Uterus (tissue), 4 donors: ENCODE measurements at places on chromosomes 1 and 21. TPM values are rescaled to one million over a fixed set of nuclear protein-coding genes. Genes with fewer than 3 reads are reported as not detected.

Gene SYNJ1
- 8.8 TPM for total RNA-seq

Gene ACBD6
- total RNA-seq = 35.6 TPM

Gene LAPTM5
- total RNA-seq = 19.8 TPM

Gene CCDC24
- 3.1 TPM for total RNA-seq

Gene SPRR2G
- total RNA-seq = not detected

DNA sequence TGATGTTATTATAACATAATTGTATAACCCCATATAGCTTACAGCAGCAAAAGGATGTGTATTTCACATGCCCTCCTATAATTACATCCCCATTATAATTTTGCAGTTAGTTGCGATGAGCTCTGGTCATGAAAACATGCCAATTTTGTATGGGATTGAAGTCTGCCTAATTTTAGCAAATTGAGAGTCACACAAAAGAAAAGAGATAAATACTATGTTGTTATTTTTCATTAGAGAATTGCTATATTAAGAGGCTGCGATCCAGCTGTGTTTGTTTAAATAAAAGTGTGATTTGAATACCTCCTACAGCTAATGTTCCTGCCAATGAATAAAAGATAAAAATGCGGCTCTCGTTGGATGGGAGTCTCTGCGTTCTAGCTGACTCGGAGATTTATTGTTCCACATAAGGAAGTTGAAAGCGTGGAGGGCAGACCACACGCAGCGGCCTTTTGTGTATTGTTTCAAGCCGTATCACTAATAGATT, 461.0 kb upstream of the NFIA start:
- no peak for DNase-seq

GRCh38 chr1:93723110-93723509, 41.5 kb upstream of the BCAR3 start:
- DNase-seq = no peak

DNA sequence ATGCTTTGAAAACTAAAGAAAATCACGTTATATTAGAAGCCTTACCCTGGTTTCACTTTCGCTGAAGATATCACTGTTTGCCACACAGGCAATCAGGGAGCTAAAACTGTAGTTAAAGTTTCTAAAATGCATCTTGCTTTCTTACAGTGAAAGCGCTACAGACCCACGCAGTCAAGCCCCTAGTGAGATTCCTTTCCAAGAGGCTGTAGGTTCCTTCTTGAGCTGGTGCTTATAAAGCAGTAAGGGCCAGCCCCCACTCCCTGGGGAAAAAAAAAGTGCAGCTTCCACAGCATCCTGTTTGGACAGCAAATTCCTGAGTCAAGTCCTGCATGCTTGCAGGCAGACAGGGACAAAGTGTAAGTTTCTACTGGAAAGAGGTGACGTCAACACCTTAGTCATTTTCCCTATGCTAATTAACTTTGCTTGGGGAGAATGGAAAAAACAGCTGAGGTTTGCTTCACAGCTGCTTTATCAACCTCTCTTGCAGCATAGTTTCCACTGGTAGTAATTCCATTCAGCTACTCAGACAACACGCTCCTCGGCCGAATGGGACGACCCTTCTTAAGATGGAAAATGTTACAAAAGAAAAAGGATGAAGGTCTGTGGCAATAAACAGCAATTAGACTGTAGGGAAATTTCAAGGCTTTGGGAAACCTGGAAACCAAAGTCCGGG, 14.7 kb upstream of the KCNE1 start:
- DNase-seq = peak; percentile 77

DNA sequence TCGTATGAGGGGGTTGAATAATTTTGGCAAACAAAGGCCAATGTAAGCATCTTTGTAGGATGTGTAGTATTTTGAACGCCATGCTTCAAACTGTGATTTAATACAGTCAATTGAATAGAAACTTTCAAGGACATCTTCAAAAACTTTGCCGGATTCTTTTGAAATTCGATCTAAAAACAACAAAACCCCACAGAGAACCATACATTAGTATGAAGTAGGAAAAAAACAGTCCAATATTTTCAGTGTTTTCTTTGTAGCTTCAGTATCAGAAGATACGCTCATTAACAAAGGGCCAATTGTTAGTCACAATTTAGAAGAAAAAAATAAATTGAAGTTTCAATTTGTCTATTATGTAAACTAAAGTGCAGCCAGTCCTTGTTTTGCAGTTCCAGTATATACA, 20.7 kb upstream of the SYNJ1 start:
- DNase-seq = no peak

- DNase-seq = no peak
Measured at GRCh38 chr1:164703960-164704411, 145.0 kb downstream of the PBX1 start.

DNA sequence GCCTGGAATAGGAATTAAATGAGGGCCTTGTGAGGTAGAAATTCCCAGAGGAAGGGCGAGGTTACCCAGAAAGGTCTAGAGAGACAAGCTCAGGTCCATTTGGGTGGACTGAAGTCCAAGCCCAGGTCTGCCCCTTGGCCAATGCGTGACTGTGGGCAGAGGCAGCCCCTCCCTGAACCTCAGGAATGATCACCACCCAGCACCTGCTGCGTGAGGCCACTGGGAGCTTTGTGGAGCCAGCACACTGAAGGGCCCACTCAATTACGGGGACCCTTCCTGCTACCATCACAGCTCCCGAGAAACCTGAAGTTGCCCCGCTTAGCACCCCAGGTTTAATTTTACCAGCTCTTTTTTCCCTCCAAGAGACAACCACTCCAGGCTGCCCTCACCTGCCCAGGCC, 6.5 kb upstream of the MATN1 start:
- DNase-seq = no peak

GRCh38 chr21:33844104-33844889, 71.3 kb downstream of the ATP5PO start:
- DNase-seq = peak; percentile 66

DNA sequence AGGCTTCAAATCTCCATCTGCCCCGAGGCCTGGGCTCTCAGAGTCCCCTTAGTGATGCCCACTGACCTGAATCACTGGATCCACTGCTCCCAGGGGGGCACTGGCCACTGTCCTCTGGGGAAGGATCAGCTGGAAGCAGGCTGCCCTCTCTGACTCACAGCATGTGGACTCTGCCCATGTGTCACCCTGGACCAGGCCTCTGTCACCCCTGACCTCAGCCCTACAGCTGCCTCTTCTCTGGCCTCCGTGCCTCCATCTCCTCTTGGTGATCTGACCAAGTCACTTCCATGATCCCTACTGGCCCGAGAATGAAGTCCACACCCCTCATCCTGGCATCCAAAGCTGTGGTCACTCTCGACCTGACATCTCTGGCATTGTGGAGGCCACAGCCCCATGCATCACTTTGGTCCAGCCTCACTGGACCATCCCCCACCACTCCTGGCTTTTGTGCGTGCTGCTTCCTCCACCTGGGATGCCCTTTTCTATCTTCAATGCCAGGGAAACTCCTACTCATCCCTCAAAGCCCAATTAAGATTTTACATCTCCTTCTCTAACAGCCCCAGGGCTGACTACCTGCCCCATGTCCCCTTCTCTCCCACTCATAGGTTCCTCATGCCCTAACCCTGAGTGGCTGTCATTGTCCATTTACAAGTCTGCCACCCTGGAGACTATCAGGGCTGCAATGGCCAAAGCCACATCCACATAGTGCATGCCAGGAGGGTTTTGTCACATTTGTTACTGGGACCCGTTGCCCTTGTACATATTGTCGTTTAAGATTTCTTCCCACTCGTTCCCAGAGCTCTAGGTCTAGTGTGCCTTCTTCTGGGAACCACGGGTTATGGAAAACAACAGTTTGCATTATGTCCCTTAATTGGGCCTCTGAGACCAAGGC, 685.0 kb downstream of the MATN1 start:
- DNase-seq = no peak

GRCh38 chr1:186999506-186999905, 170.8 kb downstream of the PLA2G4A start:
- no peak for DNase-seq

DNA sequence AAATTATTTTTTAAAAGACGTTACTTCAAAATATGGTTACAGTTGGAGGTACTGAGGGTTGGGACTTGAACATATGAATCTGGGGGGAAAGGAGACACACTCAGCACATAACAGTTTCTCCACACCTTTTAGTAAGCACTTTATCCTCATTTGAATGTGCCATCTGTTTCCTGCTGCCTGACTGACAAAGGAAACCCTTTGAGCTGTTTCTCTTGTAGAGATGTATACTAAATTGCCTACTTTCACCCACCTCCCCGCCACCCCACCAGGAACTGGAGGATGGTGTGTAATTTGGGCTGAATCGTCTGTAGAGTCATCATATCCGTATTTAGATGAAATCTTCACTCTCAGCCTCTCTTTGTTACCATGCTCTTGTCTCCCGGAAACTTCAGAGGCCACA, 108.1 kb downstream of the KAZN start:
- DNase-seq = no peak

GRCh38 chr21:45011426-45011825, 63.0 kb upstream of the ADARB1 start:
- DNase-seq = no peak

GRCh38 chr1:109389638-109390341, 7.9 kb downstream of the SORT1 start:
- no peak for DNase-seq
